ENCODE measurements at places on chromosomes 6 and 20.
A peak's percentile ranks its signal among the peaks of the same experiment; 100 is the strongest.

- no peak for DNase-seq
Observed at GRCh38 chr20:48738094-48738398, 89.8 kb downstream of the PREX1 start.

- no peak for DNase-seq
Observed at GRCh38 chr6:107399935-107400334, 59.4 kb downstream of the PDSS2 start.

DNA sequence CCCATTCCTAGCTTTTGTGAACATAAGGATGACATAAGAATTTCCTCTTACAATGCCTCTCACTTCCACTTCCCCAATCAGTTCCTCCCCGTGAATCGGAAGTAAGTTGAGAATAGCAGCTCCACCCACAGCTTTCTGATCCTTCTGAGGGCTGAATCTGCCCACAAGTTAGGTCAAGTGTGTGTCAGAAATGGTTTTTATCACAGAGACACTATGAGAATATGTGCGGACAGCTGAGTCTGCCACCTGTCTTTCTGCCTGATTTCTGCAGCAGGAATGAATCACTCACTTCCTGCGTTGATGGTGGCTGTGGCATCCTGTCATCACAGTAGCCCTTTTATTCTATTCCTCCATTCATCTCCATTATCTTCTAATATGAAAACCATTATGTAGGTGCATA is 70.2 kb downstream of the RIN2 start:
- DNase-seq, result peak; percentile 26

DNA sequence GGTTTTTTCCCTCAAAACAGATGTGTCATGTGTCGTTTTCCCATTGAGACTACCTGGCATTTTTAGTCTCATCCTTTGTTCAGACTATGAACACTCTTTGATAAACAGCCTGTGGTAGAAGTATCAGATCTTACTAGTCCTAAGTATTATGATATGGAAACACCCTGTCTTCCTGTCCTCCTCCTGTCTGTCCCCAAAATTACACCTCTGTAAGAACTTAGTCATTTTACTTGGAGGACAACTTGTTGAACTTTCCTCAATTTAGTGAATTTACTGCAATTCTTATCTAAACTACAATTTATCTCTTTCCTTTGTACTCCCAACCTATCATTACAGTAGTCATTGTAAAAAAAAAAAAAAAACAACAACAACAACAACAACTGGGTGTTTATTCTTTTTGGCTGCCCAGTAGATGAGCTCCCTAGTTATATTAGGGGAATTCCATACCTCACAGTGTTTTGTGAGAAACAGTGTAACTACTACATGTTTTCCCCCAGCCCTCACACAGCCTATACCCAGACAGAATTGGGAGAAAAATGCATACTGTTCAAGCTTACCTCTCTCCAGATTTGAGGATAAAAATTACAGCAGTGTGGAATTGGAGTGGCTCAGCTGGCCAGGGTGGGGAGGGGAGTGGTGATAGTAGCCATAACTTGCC is 18.5 kb upstream of the ERVFRD-1 start:
- DNase-seq, result no peak

GRCh38 chr20:9581509-9581908 is 67.1 kb downstream of the LAMP5 start:
- no peak for DNase-seq

- DNase-seq, result no peak
Observed at GRCh38 chr6:88059191-88059590, 11.6 kb downstream of the SPACA1 start.

DNA sequence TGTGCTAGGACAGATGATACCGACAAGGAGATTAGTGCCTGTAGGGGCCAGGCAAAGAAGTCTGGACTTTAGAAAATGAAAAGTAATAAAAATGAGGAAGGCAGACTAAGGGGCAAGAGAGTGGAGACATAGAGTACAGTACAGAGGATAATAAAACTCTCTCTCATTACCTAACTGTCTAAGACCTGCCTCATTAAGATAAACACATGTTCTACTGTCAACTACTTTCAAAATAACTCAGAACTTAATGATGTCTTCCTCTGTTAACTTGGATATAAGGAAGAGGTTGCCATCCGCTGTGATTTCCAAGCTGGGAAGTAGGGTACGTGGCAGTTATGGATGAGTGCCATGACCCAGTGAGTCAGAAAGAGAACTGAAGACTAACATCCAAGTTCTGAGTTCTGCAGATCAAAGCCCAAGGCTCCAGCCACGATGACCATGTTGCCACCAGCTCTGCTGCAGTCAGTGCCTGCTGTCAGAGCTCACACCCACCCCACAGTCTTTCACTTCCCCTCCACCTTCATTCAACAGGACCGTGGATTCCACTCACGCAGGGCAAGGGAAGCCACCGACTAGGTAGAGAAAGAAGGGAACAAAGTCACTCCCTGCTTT is 81.8 kb downstream of the KIF16B start:
- peak; percentile 0 for DNase-seq

- DNase-seq, result no peak
Observed at GRCh38 chr20:38926934-38927616, 858 bp downstream of the FAM83D start.

GRCh38 chr6:137640086-137640485 is 145.9 kb upstream of the OLIG3 start:
- no peak for DNase-seq

All from CD4-positive, alpha-beta T cell treated with Interleukin-12 subunit alpha and Interleukin-12 subunit beta, for 1 hour (primary cell).